ENCODE measurements at places on chromosomes 3 and 15. TPM values are rescaled to one million over a fixed set of nuclear protein-coding genes. Genes with fewer than 3 reads are reported as not detected.

DNA sequence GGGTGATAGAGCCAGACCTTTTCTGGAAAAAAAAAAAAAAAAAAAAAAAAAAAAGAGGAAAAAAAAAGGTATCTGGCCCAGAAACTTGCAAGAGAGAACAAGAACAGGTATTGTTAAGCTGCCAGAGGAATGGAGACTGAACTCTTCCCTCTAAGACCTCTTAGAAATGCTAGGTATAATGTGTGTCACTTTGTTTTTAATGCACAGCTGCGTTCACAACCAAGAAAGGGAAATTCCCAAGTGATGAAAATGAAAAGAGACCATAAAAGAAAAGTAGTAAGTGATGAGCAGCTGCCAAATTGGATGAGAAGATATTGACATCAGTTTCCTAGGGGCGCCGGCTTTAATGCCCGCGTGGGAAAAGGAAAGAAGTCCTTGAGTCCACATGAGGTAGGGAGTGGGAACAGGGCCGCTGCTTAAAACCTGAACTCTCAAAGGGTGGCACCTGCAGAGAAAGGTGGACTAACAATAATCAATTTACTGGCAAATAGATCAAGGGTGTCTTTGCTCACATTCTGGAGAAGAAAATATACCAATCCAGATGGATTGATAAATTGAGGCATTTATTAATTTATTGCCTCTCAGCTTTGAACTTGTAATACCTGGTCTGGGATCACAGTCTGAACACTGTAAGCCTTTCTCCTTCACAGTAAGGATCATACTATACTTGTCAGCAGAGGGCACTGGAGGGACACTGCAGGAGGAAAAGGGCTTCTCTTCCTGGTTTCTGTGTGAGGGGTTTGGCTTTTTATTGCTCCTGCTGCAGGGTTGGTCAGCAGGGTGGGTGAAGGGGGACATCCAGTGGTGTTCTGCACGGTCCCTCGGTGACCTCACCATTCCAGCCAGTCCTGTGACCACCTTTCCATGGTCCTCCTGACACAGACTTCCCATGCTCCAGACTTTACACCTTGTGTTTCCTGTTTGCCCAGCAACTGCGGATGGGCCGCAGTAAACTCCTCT lies 131.6 kb downstream of the AQP9 start:
- DNase-seq = peak; percentile 49

DNA sequence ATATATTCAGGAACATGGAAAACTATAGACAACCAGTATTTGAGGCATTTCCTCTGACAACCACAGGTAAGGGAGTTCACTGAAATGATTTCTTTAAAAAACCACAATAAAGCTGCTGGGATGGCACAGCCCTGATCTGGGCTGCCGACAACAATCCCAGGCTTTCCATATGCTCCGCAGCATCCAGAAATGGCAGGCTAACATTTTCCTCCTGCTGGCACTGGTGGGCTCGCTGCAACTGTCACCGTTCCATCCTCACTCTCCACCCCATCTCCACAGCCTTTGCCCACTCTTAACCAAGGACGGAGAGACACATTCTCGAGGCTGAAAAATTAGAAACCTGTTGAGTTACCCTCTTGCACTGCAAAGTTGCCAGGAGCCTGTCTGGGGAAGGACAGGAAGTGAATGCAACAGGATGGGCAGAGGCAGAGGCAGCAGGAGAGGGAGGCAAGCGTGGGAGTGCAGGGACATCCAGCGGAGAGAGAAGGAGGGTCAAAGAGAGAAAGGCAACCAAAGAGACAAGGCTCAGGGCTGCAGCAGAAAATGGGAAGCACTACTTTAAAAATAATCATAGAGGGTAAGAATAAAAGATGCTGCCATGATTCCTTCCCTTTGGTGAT lies 79.0 kb upstream of the ARRDC4 start:
- no peak for DNase-seq

- no peak for DNase-seq
These were observed 390.7 kb upstream of the RGMA start for GRCh38 chr15:93479715-93480114.

CACNA1D gene
- 0.21 TPM for total RNA-seq

SLC28A1 gene
- total RNA-seq = 0.17 TPM

RARRES1 gene
- 6.9 TPM for total RNA-seq

All from kidney epithelial cell (primary cell).